Karpas-422 (cell line): ENCODE measurements at places on chromosomes 3 and 15. TPM values are rescaled to one million over a fixed set of nuclear protein-coding genes. Genes with fewer than 3 reads are reported as not detected.

- no peak for DNase-seq
Observed at GRCh38 chr3:98501863-98502576, 4.5 kb downstream of the OR5K2 start.

GRCh38 chr3:140233702-140234101 lies 298.7 kb downstream of the CLSTN2 start:
- no peak for DNase-seq

- no peak for DNase-seq
Observed at GRCh38 chr15:100879464-100880138, at the start of gene ALDH1A3. ALDH1A3 (plus strand) TSS chr15:100879831; CDS start chr15:100879908, 77 bp downstream.

GRCh38 chr15:83846847-83847246 lies 192.9 kb downstream of the ADAMTSL3 start:
- DNase-seq, result no peak

DNA sequence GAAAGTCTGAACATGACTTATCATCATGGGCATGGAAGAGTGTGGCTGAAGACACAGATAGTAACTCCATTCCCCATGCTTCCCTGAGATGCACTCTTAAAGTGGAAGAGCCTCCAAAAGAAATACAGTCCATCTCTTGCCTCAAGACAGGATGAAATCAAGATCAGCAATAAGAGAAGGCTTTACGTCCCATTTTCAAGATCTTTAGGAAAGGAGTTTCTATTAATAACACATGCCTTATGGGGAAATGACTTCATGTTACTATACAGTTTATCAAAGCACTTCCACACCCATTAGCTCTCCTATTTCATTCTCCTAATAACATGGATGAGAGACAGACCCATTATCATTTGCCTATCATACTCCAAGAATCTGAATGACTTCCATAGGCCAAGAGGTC lies 6.1 kb upstream of the KBTBD12 start:
- DNase-seq, result no peak

- no peak for DNase-seq
Observed at GRCh38 chr3:150023239-150023636, 52.5 kb upstream of the PFN2 start.

DNA sequence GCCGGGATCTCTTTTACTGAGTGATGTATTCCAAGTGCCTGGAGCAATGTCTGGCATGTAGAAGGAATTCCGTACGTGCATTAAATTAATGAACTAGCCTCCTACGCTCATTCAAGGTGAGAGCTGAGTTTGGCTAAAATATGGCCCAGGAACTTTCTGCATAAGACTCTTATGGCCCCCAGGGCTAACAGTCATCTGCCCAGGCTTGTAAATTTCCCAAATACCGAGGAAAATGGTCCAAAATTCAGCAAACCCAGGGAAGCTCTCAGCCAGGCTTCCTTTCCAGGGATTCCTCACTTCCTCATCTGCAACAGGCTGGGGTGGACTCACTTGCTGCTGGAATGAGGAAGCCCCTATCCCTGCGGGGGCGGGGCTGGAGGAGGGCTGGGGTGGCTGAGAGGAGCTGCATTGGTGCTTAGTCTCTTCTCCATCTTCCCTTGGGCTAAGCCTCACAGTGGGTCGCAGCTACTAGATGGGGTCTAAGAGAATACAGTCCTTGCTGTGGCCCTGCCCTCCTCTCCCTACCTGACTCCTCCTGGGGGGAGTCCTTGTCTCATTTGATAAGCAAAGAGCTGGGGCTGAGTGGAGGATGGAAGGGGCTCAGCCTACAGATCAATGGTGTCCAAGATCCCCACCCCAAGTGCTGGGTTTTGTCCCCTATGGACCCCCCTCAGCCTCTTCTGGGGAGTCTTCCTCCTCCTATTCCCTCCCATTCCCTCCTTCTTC lies 28.5 kb upstream of the APOD start:
- no peak for DNase-seq

- DNase-seq, result no peak
Observed at GRCh38 chr3:185976100-185976499, 38.3 kb upstream of the TRA2B start.

Gene TMC3
- not detected in 2 replicates for total RNA-seq

GRCh38 chr15:25789616-25789999 lies 73.5 kb downstream of the ATP10A start:
- DNase-seq, result no peak

Gene PRTG
- not detected in 2 replicates for total RNA-seq

Gene LEKR1
- total RNA-seq, result 2.3 and 6.4 TPM in 2 replicates

Gene HYAL1
- 0.14 and 0.71 TPM in 2 replicates for total RNA-seq

DNA sequence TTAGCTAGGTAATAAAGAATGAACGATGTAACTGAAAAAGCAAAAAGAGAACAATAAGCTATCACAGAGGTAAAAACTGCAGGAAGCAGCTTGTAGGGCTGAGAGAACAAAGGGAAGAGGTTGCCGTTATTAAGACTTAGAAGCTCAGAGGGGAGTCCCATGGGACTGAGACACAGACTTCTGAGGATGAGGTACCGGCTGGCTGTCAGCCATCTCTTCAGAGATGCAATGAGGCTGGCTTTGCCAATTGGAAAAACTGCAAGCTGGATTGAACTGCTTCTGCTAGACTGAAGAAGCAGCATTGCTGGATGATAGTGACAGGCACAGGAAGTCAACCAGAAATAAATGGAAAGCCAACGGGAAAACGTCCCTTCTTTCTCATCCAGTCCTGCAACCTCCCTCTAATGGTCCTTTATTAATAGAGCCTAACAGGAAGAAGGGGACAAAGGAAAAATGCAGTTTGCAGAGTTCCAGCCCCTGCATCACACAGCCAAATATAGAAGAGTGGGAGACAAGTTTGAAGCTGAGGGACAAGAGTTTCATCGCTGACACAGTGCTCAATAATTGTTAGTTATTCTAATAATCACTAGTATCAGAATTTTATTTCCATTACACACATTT lies 21.1 kb upstream of the KLHL6 start:
- peak; percentile 80 for DNase-seq
